ENCODE measurements at places on chromosomes 7 and 10.

- DNase-seq: no peak
These were observed 403.7 kb downstream of the GALNT17 start for GRCh38 chr7:71535616-71536015.

DNA sequence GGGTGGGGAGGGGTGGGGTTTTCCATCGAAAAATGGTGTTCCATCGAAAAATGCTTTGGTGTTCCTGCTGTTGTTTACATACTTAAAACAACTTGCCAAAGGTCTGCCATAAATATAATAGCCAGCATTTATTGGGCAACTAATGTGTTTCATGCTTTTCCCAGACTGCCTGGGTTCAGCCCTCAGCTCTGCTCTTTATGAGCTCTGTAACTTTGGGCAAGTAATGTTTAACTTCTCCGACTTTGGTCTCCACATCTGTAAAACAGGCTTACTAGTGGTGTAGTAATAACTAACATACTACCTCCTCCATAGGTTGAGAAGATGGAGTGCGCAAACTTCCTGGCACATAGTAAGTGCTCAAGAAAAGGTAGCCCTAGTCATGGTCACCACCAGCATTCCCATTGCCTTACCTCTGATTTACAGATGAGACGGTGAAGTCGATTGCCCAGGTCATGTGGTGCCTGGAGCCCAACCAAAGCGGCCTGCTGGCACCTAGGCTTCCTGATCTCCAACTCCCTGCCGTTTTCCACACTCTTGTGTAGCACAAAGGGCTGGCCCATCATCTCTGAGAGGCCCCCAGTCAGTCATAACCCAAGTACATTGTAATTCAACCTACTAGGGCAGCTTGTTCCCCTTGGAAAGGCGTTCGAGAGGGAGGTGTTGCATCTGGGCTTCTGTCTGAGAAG lies 8.9 kb downstream of the ZMIZ1 start:
- no peak for DNase-seq

GRCh38 chr10:129953119-129954051 lies 10.7 kb downstream of the EBF3 start:
- no peak for DNase-seq

- no peak for DNase-seq
These were observed 5.8 kb downstream of the NUDCD3 start for GRCh38 chr7:44484482-44485313.

All from gastrocnemius medialis (tissue), 4 donors.